ENCODE measurements at places on chromosomes 3 and 15.

GRCh38 chr3:28901018-28901417 lies 379.9 kb upstream of the RBMS3 start:
- DNase-seq = peak; percentile 47

DNA sequence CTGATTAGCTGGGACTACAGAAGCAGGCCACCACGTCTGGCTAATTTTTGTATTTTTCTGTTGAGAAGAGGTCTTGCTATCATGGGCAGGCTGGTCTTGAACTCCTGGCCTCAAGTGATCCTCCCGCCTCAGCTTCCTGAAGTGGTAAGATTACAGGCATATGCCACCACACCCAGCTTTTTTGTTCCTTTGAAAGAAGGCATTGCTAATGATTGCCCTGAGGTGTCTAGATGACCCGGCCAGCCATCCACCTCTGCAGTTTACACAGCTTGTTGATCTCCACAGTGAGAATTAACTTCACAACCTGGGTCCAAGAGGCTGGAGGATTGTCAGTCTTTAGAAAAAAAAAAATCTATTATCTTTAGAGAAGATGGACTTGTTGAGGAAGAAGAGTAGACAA lies 58.7 kb downstream of the SMAD3 start:
- no peak for DNase-seq

- DNase-seq = no peak
Observed at GRCh38 chr15:47561102-47561501, 156.2 kb upstream of the SEMA6D start.

- no peak for DNase-seq
Observed at GRCh38 chr3:63333815-63334214, 55.7 kb downstream of the SYNPR start.

- no peak for DNase-seq
Observed at GRCh38 chr3:29144361-29144760, 136.5 kb upstream of the RBMS3 start.

- no peak for DNase-seq
Observed at GRCh38 chr15:48602358-48603122, 43.0 kb downstream of the FBN1 start.

GRCh38 chr3:197495499-197495898 lies 60.3 kb downstream of the BDH1 start:
- DNase-seq = no peak

GRCh38 chr15:77348511-77348910 lies 71.4 kb downstream of the PEAK1 start:
- no peak for DNase-seq

DNA sequence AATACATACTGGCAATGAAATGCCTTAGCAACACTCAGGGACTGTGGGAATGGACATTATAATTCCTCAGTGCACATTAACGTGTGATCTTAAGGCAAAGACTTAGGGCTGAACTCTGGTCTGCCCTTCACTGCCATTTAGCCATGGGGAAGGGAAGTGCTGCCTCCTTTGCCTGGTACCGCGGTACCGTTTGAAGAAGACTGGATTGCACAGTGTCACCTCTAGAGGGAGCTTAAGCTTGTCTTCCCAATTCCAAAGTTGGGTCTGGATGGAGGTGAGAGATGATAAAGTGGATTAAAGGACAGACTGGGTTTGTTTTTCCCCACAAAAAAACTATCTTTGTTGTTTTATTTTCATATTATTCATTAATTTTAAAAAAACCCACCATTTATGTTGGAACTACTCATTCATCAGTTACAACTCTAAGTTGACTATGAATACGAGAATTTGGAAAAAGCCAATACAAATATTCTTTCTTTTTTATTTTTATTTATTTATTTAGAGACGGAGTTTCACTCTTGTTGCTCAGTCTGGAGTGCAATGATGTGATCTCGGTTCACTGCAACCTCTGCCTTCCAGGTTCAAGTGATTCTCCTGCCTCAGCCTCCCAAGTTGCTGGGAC lies 60.0 kb upstream of the SYN2 start:
- peak; percentile 53 for DNase-seq

DNA sequence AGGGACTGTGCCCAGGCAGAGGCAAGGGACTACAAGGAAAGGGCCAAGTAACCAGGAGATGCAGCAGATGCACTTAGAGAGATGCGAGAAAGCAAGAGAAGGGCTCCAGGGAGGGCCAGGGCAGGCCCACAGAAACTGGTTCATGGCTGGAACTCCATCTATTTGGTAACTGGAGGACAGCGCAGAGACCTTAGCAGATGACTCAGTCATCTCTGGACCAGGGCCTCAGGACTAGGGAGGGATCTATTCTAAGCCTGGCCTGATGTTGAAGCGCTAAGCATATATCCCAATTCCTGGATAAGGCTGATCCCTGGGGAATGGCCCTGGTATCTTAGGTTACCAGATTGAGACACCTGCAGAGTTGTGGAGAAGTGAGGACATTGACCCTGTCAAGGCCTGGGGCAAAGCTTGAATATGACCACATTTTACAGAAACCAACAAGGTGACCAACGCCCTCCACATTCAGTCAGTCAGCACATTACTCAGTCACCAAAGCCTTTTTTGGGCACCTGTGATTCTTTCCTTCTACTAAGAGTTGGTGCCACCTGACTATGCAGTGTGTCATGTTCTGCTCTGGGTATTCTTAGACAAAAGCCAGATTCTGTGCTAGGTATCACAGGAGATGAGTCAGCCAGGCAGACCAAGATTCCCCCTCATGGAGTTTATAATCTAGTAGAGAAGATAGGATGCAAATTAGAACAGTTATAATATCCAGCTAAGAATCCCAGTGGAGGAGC lies 68.4 kb upstream of the SLCO3A1 start:
- DNase-seq = no peak

GRCh38 chr3:35745351-35745750 lies 106.0 kb downstream of the ARPP21 start:
- no peak for DNase-seq

DNA sequence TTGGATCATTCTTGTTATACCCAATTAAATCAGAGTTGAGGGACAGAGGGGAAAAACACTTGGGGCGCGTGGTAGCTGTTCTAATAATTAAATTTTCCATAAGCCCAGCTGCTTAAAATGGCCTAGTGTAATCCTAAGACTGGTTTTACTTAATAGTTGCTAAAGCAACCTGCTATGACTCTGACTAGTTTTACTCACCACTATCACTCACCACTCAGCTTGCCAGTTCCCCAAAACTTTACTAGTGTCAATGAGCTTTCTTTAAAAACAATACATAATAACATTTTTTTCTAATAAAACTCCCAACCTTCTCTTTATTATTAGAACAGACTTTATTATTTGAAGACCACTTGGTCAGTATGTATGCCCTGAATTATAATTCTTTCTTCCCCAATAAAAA lies 49.6 kb downstream of the ECT2 start:
- no peak for DNase-seq

DNA sequence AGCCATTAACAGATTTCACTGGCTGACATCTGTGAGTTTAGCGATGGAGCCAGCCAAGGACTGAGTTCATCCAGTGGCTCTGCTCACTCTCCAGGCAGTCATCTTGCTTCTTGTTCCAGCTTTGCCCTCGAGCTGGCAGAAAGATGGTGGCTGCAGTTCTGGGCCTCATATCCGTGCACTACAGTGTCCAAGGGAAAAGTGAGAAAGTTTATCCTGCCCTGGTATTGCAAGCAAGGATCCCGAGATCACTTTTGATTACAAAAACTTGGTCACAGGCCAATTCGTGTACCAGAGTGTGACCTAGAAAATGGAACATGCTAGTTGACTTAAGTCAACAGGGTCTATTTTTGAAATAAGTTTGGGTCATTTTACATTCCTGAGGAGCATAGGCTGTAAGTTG lies 288.0 kb upstream of the CHRM5 start:
- no peak for DNase-seq

GRCh38 chr3:52069855-52070254 lies 13.5 kb upstream of the DUSP7 start:
- DNase-seq = no peak

DNA sequence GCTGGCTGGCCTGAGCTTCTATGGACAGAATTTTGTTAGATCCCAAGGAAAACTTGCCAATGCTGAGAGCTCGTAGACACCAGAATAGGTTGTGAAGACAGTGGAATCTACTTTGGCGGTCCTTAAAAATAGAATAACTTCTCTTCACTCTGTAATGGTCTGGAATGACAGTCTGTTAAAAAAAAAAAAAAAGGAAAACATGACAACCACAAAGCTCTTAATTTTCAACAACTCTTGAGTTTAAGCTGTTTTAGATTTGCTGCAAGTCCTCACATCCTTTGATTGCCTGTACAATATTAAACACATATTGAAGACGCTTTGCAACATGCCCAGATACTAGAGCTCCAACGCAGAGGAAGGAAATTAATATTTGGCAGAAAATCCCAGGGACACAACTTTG lies 122.8 kb upstream of the GALNT15 start:
- no peak for DNase-seq

DNA sequence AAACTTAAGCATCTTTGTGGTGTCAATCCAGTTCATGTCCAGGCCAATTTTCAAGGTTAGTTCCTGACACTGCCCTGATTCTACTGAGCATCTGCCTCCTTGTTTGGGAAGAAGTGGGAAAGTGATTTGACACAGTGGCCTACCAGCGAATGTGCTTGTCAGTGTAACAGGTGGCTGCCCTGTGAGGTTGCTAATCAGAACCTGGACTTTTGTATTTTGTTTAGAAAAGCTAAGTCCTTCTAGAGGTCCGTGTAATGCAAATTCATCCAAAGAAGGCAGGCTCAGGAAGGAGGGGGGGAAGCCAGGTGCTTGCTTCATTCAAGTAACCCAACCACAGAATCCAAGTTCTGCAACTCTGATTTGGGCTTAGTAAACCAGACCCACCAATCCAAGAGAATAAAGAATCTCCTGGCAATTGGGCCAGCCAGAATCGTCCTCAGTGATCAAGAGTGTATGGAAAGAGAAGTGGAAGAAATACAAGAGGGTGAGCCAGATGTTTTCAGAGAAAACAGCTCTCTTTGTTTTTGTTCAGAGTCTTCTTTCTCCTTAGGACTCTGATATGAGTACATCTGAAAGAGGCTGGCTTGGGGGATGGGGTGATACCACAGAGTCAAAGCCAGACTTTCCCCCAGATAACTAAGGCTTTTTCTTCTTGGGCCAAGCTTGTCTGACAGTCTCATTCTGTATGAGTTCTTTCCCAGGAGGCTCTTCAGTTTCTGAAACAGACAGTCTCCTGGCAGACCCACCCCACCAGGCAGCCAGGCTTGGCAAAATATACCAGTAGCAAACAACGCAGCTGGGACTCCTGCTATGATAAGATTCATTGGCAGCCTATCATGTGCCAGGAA lies 508.9 kb upstream of the TBL1XR1 start:
- peak; percentile 63 for DNase-seq

DNA sequence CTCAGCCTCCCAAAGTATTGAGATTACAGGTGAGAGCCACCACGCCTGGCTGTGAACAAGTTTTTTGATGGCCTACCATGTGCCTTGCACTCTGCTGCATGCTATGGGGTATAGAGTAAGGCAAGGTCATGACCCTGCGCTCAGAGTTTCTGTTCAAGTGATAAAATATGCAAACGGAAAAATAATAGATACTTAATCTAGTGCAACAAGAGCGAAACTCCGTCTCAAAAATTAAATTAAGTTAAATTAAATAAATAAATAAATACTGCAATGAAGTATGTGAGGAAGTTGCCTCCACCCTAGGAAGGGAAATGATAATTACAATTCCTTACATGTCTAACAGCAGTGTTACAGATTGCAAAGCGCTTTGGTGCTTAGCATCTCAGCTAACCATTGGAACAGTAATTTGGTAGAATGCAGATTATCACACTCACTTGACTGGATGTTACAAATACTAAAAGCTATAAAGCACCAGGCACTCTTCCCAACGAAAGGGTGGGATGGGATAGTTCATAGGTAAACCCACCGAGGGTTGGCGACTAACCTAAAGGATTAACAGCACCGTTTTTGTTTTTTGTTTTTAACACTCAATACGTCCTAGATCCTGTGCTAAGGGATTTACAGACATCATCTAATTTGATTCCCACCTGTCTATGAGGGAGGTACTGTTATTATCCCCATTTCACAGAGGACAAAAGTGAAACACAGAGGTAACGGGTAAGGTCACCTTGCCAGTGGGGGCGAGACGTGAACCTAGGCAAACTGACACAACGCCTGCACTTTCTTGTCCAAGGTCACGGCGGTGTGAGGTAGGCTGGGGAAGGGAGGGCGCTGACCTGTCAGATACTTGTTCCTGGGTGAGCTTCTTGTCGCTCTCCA lies 793 bp upstream of the FANCD2 start:
- DNase-seq = no peak

DNA sequence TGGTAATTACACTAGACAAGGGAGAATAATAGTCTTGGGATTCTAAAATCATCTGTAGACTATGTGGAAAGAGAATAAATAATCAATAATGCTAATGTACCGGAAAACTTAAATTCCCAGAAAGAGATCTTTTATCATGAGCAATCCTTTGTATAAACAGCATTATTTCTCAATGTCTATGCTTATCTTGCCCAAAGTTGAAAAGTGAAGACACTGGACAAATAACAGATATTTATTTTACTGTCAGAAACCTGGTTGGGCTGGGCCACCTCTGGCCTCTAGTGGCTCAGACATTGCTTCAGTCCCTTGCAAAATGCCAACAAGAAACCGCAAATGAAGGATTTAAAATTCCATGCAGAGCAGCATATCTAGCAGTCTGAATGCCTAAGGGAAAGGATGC lies 409.9 kb downstream of the FHIT start:
- DNase-seq = no peak

- DNase-seq = no peak
Observed at GRCh38 chr3:49707113-49707480, 12.4 kb downstream of the AMIGO3 start.

GRCh38 chr15:64245405-64245804 lies 82.6 kb upstream of the PPIB start:
- no peak for DNase-seq

GRCh38 chr3:19945969-19946831 lies 697 bp upstream of the RAB5A start:
- DNase-seq = peak; percentile 43

DNA sequence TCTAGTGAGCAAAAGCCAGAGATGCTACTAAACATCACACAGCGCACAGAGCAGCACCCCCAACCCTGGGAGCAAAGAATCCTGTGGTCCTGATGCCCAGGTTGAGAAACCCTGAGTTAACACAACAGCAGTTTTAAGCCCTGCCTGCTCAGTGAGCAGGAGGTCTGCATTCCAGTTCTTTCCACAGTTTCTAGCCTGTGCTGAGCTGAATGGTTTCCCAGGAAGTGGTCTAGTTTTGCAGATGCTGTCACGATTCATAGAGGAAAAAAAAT lies 171.1 kb upstream of the PROK2 start:
- DNase-seq = no peak

DNA sequence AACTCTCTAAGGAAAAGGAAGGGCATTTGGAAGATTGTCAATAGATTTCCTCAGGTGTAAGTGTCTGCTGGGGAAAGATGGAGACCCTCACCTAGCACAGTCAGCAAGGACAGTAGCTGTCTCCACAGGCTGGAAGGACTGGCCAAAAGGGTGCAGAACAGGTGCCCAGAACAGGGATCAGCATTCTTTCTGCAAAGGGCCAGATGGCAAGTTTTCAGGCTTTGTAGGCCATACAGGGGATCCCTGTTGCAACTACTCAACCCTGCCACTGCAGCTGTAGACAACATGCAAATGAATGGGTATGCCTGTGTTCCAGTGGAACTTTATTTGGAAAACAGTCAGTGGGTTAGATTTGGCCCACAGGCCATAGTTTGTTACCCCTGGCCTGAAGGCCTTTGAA lies 8.1 kb downstream of the AGBL1 start:
- no peak for DNase-seq
